ENCODE measurements at places on chromosomes 11 and 22.
A peak's percentile ranks its signal among the peaks of the same experiment; 100 is the strongest.

- DNase-seq: no peak
- no peak overlapping the region for H3K27ac ChIP-seq
- H3K27me3 ChIP-seq: peaks cover 2% of the 10 kb centered on the region
- no peaks in the 10 kb centered on the region for H3K36me3 ChIP-seq
These were observed 335.7 kb upstream of the MPPED2 start for GRCh38 chr11:30921811-30922210.

- no peak overlapping the region for H3K27ac ChIP-seq
- H3K27me3 ChIP-seq: peaks cover 55% of the 10 kb centered on the region
- no peaks in the 10 kb centered on the region for H3K4me1 ChIP-seq
- no peaks in the 10 kb centered on the region for H3K36me3 ChIP-seq
- DNase-seq: no peak
These were observed 10.1 kb downstream of the SLC5A4 start for GRCh38 chr22:32245042-32245441.

GRCh38 chr22:19719488-19720021 lies 3.8 kb upstream of the GP1BB start:
- H3K4me1 ChIP-seq: peaks cover 8% of the 10 kb centered on the region
- DNase-seq: no peak
- no peak overlapping the region for H3K27ac ChIP-seq
- peak overlapping the region; percentile 2 for H3K4me3 ChIP-seq

GRCh38 chr22:23718371-23719165 lies 27.8 kb downstream of the RGL4 start:
- H3K4me1 ChIP-seq: peaks cover 25% of the 10 kb centered on the region
- peaks cover 9% of the 10 kb centered on the region for H3K36me3 ChIP-seq
- peaks cover 3% of the 10 kb centered on the region for H3K27me3 ChIP-seq
- no peak for DNase-seq

GRCh38 chr22:32957200-32957803 lies 100.9 kb downstream of the SYN3 start:
- H3K4me1 ChIP-seq: no peaks in the 10 kb centered on the region
- H3K4me3 ChIP-seq: no peak overlapping the region
- no peak overlapping the region for H3K27ac ChIP-seq
- no peaks in the 10 kb centered on the region for H3K36me3 ChIP-seq
- H3K27me3 ChIP-seq: no peaks in the 10 kb centered on the region

- H3K4me1 ChIP-seq: peaks cover 1% of the 10 kb centered on the region
- no peak within 1 kb of the TSS for H3K27ac ChIP-seq
- H3K27me3 ChIP-seq: peaks cover 16% of the 10 kb centered on the region
- peak within 1 kb of the TSS; percentile 27 for H3K4me3 ChIP-seq
These were observed at the start of gene DCHS1 for GRCh38 chr11:6655790-6656583. TSS of gene DCHS1 (minus strand) at chr11:6655809. CDS start at chr11:6641613, 14,196 bp downstream.

- H3K27me3 ChIP-seq: no peaks in the 10 kb centered on the region
- no peak overlapping the region for H3K27ac ChIP-seq
- no peaks in the 10 kb centered on the region for H3K36me3 ChIP-seq
- no peaks in the 10 kb centered on the region for H3K4me1 ChIP-seq
These were observed 178.1 kb downstream of the SOX6 start for GRCh38 chr11:16178273-16178672.

- DNase-seq: no peak
- peaks cover 48% of the 10 kb centered on the region for H3K36me3 ChIP-seq
- H3K4me3 ChIP-seq: no peak overlapping the region
- peak overlapping the region; percentile 1 for H3K27ac ChIP-seq
These were observed 69.5 kb upstream of the SORL1-AS1 start for GRCh38 chr11:121522043-121522941.

- H3K36me3 ChIP-seq: peaks cover 3% of the 10 kb centered on the region
- H3K4me3 ChIP-seq: no peak overlapping the region
- H3K27ac ChIP-seq: peak overlapping the region; percentile 32
- H3K27me3 ChIP-seq: peaks cover 3% of the 10 kb centered on the region
- DNase-seq: no peak
- peaks cover 20% of the 10 kb centered on the region for H3K4me1 ChIP-seq
These were observed 20.3 kb upstream of the MALAT1 start for GRCh38 chr11:65478388-65479183.

Data from activated CD8-positive, alpha-beta memory T cell treated with anti-CD3 and anti-CD28 coated beads, Interleukin-2, amount 10 ng/mL, durations not matched to agents 7 days and 5 days (primary cell).